ENCODE measurements at places on chromosomes 7 and 10. TPM values are rescaled to one million over a fixed set of nuclear protein-coding genes. Genes with fewer than 3 reads are reported as not detected.

DNA sequence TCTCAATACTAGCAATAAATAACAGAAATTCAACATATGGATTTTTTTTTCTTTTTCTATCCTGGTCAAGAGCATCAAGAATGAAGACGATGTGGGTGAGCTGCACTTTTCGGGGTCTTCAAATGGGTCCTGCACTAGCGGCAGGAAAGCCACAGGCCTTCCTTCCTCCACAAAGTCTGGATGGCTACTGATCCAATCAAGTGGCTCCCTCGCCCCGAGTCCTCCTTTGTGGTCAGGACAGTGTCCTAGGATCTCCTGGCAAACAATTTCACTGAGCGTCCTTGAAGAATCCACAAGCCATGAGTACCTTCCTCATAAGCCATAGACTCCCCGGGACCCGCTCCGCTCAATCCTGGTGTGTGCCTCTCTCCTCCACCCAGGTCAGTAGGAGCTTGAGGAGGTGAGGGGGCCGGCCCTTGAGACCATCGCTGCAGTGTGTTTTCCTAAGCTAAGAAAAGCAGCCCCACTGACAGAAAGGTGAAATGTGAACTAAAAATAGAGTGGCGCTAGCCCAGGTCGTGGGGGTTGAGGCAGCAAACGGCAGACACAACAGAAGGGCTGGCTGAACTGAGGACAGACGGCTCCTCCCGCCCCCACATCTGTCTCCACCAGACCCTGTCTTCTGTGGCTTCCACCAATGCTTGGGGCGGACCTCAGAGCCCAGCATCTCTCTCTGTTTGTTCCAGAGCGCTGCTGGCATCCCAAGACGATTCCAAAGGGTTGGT lies 202.3 kb downstream of the HERPUD2 start:
- DNase-seq = no peak

- no peak for DNase-seq
These were observed 139.5 kb downstream of the ALOX5 start for GRCh38 chr10:45513551-45513950.

DNA sequence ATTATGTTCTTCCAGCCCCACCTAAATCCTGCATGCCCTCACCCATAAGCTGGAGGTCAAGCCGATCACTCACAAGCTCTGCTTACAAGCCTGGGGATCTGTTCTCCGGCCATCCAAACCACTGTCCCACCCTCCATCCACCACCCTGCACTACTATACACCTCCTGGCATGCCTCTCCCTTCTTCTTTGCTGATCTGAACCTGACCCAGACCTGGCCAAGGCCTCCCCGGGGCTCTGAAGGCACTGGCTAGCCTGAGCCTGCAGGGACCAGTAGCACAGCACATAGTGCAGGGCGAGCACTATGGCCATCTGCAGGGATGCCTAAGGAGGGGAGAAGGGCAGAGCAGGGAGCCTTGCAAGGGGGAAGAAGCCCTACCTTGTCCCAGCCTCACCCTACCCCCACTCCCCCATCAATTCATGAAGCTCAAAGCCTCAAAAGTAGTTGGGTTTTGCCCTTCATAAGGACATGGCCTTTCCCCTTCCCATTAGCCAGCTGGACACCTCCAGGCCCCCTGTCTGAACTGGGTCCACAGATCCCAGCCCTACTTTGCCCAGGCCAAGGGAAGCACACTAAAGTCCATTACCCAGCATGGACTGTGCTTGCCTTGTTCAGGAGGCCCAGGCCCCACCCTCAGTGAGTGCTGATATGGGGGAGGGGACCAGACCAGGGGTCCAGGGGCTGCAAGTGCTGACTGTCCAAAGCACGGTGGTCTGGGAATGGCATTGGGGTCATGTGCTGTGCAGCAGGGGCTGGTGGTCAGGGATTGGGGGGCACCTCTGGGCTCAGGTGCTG lies 29.6 kb downstream of the CHAT start:
- DNase-seq = no peak

The C10orf67 gene
- 0.26 TPM for polyA plus RNA-seq

GRCh38 chr10:104580321-104580720 lies 60.8 kb upstream of the SORCS3 start:
- DNase-seq = no peak

The MOGAT3 gene
- not detected for polyA plus RNA-seq

GRCh38 chr10:125523347-125523746 lies 159.6 kb downstream of the TEX36 start:
- no peak for DNase-seq

GRCh38 chr10:100519311-100520051 lies at the start of gene SEC31B:
TSS of gene SEC31B (minus strand) at chr10:100519861. CDS start at chr10:100516952, 2,909 bp downstream.
- DNase-seq = no peak

DNA sequence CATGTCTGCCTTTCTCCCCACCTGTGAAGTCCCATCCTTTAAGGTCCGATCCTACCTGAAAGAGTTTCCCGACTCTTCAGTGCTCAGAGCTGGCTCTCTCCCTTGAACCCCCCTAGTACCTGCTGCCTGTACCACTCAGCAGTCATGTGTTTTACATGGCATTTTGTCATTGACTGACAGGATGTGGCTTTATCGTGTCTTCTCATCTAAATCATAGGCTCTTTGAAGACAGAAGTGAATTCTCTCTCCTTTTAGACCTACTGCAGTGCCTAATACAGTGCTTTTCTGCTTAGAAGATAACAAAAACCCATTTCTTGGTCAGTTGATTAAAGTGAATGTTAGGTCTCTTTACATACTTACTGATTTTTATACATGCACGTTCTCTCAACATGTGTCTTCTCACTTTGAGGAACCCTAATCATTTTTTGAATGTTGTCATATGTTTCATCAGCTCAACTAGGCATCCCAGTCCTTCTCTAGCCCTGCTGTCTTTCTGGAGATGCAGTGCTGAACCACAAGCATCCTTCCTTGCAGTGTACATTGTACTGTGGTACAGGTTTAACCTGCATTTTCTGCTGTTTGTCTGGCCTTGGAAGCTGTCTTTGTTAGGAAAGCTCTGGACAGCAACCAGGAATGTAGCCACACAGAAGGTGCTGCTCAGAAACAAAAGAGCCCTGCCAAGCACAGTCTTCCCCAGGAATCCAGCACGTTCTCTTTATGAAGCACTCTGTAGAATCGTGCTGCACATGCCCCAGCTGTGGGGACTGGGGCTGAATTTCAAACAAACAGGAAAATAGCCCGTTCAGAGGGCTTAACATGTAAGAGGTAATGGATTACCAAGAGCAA lies 28.1 kb upstream of the LRRC4 start:
- no peak for DNase-seq

GRCh38 chr7:114412548-114412947 lies 2.1 kb upstream of the FOXP2 start:
- no peak for DNase-seq

GRCh38 chr7:25206765-25207164 lies 21.5 kb downstream of the NPVF start:
- no peak for DNase-seq

- no peak for DNase-seq
These were observed 261.6 kb downstream of the TNS3 start for GRCh38 chr7:47320296-47320695.

DNA sequence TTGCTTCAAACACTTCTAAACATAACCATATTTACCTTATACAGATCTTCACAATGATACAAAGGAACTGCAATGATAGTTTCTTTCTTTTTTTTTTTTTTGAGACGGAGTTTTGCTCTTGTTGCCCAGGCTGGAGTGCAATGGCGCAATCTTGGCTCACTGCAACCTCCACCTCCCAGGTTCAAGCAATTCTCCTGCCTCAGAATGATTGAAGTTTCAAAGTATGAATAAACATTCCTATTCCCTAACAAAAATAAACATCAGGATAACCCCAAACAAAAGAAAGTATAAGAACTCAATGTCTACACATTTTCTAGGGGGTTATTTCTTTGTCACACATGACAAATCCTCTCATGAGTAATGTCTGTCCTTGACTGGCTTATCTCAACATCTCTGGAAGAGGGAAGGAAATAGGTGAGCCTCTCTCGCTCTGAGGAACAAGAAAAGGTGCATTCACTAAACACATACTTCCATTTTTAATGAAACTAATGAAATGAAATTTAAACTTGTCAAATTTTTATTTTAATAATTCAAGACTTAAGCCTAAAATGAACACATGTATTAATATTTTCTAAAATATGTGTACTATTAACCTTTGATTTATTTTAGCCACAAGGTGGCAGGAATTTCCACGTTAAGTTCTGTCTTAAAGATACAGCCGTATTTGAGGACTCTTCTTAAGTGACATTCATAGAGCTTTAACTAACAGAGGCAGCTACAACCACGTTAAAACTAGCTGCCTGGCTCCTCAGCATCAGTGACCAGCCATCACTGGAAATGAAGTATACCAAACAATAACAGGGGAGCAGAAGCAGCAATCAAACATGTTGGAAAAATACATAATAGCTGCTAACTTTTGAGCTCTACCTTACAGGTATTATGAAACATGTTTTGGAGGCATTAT lies 58.3 kb downstream of the MALSU1 start:
- DNase-seq = no peak

DNA sequence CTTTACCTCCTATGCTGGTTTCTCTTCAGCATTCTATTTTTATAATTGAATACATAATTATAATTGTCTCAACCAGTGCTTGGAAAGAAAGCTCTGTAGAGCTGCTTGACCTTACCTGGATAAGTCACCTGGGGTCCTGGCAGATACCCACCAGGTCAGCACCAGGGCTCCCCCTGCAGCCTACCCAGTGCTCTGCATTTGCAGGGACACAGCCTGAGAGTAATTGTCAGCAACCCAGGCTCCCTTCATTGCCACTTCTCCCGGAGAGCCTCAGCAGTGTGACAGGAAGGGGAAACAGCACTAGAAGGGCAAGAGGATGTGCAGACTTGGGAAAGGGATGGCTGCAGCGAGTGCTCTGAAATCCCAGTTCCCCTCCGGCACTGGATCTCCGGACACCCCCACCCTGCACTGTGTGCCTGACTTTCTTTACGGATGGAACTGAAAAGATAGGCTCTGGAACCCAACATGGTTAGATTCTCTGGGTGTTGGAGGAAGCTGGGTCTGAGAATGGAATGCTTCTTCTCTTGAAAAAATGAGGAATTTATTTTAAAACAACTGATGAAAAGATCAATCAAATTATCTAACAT lies 11.4 kb upstream of the PAX4 start:
- DNase-seq = peak; percentile 51

- no peak for DNase-seq
These were observed 237.5 kb upstream of the TCF7L2 start for GRCh38 chr10:112712536-112712935.

GRCh38 chr7:43385309-43385680 lies 197.6 kb upstream of the STK17A start:
- DNase-seq = no peak

DNA sequence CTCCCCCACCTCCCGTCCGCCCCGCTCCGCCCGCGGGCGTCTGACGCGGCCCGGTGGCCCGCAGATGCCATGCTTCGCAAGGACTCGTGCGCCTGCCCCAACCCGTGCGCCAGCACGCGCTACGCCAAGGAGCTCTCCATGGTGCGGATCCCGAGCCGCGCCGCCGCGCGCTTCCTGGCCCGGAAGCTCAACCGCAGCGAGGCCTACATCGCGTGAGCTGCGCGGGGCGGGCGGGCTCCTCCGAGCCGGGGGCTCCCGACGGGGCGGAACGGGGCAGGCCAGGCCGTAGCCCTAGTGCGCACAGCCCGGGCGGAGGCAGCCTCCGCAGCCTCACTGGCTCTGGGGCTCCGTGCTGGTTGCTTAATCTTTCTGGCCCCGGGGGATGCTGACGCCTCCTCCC lies 2.8 kb downstream of the ASIC3 start:
- DNase-seq = peak; percentile 58

DNA sequence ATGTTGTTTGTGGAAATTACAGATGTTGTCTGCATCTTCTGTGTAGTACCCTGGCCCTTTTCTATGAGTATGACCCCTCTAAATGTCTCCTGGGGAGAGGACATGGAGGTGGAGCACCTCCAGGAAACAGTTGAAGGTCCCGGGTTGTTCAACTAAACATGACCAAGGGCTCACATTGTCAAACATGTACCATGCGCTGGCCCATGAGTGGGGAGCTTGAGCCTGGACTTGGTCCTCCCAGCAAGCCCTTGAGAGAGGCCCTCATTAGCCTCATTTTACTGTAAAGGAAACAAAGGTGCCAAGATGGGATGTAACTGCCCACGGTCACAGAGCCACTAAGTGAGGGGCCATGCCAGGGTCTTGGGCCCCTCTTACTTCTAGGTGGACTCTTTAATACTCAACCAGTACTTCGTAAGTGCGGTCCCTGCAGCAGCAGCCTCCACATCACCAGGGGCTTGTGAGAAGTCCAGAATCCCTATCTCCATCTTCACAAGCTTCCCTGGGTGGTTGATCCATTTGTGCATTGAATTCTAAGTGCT lies 31.2 kb downstream of the C10orf71 start:
- no peak for DNase-seq

The TEX36 gene
- polyA plus RNA-seq = not detected

The PAX4 gene
- polyA plus RNA-seq = not detected

The TMEM229A gene
- not detected for polyA plus RNA-seq

DNA sequence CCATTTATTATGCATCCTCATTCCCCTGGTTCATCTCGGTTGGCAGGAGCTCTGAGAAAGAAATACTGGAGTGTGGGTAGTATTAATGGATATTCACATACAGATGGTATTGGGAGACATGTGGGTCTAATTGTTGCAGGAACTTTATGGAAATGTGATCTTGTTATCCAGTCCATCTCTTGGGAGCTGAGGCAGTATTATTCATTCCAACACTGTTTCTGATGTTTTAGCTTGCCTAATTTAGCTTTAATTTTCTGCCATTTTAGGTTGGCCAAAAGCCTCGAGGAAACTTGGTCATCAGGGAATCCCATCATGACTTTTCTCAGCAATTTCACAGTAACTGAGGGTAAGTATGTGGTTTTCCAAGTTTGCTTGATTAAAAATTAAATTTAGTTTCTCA lies 125.7 kb downstream of the ABCA13 start:
- no peak for DNase-seq

The SPDYE5 gene
- 0.58 TPM for polyA plus RNA-seq

All from CD8-positive, alpha-beta memory T cell (primary cell).